WTC11 (cell line): ENCODE measurements at places on chromosomes 5 and 9.
A peak's percentile ranks its signal among the peaks of the same experiment; 100 is the strongest.

- DNase-seq: no peak
Observed at GRCh38 chr5:133265257-133265656, 213.4 kb downstream of the HSPA4 start.

- peak; percentile 74 for DNase-seq
Observed at GRCh38 chr5:133944263-133945185, 23.9 kb downstream of the C5orf15 start.

GRCh38 chr5:9108162-9108561 is 437.7 kb downstream of the SEMA5A start:
- DNase-seq: no peak

GRCh38 chr5:109866051-109866450 is 176.3 kb downstream of the MAN2A1 start:
- no peak for DNase-seq

GRCh38 chr5:156981481-156981880 is 18.5 kb upstream of the TIMD4 start:
- no peak for DNase-seq

DNA sequence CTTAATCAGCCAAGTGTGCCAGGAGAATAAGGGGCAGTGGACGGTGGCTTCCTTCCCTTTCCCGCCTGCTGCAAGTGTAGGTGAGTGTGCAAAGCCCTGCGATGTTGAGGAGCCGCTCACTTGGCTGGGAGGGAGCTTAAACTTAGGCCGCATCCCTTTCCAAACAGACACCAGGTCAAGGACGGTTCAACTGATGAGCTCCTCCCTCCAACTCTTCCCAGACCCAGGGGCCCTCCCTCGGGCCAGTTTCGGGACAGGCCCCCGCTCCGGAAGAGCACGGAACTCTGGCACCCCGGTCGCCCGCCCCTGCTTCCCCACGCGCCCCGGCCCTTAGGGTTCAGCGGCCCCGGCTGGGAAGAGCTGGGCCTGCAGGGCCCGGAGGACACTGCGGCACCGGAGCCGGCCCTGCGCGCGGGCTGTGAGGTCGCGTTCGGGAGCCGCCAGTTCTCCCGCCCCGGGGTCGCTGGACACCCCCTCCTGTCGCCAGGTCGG is 481 bp downstream of the MRPL36 start:
- no peak for DNase-seq

DNA sequence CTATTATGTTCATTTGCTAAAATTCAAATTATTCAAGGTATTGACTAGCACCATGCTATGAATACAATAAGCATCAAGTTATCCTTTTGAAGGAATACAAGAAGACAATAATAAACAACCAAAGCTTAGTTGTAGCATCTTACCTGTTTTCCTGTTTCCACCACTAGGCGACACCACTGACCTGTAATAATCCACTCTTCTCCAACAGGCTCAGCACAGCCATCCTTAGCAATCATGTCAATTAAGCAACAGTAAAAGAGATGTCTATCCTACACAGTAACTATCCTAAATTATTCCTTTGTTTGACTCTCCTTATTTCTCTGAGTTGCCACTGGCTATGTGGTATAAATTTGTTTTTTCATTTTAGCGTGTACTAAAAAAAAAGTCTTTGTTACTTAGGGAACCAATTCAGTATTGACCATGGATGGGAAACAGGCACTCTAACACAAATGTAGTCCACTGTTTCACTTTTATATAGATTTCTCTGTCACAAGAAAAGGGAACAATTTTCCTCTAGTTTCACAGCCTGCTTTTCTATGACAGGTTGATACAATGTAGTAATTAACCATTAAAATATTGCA is 46.2 kb downstream of the PCA3 start:
- peak; percentile 56 for DNase-seq

- DNase-seq: no peak
Observed at GRCh38 chr5:108387758-108388157, 5.9 kb upstream of the FBXL17 start.

- DNase-seq: no peak
Observed at GRCh38 chr9:123868002-123868401, 61.9 kb downstream of the DENND1A start.
